ENCODE measurements at places on chromosomes 3 and 15.

GRCh38 chr3:149600634-149601033, 57.2 kb downstream of the WWTR1 start:
- DNase-seq = no peak

DNA sequence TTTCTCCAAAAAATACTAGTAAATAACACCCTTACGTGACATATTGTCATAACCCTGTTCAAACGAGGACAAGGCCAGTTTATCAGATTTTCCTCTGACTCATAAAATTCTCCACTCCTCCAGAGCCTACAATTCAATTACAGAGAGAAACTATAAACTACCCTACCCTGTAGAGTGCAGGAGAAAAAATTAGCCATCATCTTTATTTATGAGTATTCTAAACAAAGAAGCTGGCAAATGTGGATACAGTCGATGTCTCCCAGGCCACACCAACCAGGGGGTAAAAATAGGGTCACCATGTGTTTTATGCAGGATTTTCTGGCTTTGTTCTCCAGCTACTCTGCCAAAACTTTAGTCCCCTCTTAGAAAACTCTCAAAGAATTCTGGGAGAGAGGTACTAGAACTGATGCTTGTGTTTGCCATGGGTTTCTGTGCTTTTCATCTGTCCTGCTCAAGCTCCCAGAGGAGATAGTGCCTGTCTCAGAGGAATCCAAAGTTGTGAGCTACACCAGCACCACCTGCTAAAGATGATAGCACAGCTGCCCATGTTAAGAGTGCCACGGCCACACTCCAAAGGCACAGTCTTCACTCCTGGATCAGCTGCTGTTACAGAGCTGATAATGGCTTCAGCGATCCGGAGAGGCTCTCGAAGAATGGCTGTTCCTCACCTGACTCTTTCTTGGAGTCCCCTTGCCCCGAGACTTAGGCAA, 150.2 kb downstream of the IMPG2 start:
- no peak for DNase-seq

DNA sequence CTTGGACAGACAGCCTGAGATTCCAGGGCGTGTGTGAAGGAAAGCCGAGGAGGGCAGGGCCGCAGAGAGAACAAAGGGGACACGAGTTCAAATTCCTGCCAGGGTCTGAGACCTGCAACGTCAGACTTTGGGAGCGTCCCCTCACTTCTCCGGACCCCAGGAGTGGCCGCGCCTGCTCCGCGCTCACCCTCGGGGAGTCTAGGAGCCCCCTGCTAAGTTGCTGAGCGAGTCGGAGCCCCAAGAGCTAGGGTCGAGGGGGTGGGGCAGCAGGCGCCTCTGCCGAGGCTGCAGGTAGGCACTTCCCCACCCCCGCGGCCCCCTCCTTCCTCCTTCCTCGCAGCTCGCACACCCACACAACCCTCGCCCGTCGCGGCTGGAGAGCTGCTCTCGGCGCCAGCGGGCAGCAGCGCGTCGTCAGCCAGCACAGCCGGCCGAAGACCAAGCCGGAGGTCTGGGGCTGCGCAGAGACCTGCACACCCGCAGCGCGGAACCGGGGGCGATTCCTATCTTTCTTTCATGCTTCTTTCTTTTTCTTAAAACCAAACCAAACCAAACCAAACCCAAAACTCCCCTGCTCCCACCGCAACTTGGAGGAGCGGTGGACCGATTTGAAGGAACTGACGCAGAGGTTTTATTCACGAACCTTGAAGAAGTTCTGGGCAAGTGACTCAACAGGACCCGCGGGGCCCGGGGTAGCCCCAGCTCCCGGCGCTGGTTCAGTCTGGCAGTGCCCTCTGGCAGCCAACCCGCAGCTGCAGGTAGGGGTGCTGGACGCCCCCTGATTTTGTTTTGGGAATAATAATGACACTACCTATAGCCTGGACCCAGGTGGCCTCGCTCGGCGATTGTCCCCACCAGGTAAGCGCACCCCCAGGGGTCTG, at the start of gene ANKRD34C:
TSS of gene ANKRD34C (plus strand) at position 352 of the 881 bp plus-strand sequence. CDS start 10,563 bp downstream, outside the sequence.
- no peak for DNase-seq

DNA sequence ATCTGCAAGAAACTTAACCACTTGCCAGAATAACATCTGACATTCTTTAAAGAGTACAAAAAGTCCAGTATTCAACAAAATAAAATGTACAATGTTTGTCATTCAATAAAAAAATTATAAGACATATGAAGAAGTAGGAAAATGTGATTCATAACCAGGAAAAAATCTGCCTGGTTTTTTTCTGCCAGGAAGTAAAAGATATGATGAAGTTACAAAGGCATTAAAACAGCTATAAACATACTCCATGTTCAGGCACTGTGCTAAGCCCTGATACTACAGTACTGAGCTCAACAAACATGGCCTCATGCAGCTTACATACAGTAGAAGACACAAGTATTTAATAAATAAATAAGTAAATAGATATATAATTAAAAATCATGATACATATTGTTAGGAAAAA, 178.4 kb upstream of the STT3B start:
- DNase-seq = no peak

GRCh38 chr3:14361068-14361677, 41.2 kb upstream of the SLC6A6 start:
- no peak for DNase-seq

DNA sequence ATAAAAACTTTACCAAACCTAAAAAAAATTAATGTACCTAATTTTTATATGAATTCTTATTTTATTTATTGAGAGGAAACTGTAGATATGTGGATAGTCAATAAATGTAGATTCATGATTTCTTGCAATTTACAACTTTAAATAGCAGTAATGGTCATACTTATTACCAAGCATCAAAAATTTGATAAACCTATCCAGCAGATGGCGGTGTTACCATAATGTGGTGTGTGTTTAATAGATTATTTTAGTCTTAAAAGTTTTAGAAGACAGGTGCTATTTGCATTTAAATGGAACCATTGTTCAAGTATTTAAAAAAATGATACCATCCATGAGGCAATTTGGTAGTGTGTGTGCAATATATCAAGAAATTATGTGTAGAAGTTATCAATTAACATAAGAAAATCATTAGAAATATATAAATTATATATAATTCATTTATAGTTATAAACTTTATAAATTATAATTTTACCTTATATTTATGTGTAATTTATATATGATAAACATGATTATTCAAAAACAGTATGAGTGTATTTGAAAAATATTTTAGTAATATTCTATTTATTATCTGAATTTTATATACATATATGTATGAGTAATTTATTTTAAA, 176.0 kb upstream of the BCHE start:
- no peak for DNase-seq

- DNase-seq = no peak
Measured at GRCh38 chr3:42216302-42216701, 49.7 kb downstream of the CCK start.

DNA sequence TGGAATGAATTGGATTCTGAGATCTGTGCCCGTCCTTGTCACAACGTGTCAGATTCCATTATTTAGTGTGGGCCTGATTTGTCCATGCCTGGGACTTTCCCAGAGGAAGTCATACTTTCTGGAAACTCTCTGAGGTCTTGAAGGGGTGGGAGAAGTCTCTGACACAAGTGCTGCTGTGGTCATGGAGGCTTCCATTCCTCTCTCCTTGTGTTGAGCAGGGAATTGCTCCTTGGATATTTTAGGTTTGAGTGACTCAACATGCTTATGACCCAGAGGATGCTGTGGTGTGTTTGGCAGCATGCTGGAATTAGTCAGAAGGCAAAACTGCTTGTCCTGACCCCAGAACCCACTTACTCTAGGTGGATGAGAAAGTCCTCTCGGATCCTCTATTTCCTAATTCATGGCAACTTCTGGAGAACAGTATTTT, 132.1 kb downstream of the LPP start:
- no peak for DNase-seq

- DNase-seq = no peak
Measured at GRCh38 chr3:107024551-107025026, 352.6 kb upstream of the CCDC54 start.

DNA sequence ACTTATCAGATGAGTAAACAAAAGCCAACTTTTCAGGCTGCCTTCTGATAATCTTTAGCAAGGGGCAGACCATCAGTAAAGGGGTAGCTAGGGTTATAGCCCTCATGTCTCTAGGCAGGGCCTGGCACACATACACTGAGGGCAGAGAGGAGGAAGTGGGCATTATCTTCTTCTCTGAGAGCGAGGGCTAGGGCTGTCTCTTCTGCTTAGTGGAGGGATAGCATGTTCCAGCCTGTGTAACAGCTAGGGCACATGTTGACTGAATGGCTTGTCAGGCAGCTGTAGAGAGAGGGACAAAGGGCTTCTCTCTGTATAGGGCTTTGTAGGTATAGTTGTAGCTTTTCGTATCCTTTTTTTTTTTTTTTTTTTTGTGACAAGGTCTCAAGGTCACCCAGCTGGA, 17.8 kb downstream of the CRTC3 start:
- no peak for DNase-seq

DNA sequence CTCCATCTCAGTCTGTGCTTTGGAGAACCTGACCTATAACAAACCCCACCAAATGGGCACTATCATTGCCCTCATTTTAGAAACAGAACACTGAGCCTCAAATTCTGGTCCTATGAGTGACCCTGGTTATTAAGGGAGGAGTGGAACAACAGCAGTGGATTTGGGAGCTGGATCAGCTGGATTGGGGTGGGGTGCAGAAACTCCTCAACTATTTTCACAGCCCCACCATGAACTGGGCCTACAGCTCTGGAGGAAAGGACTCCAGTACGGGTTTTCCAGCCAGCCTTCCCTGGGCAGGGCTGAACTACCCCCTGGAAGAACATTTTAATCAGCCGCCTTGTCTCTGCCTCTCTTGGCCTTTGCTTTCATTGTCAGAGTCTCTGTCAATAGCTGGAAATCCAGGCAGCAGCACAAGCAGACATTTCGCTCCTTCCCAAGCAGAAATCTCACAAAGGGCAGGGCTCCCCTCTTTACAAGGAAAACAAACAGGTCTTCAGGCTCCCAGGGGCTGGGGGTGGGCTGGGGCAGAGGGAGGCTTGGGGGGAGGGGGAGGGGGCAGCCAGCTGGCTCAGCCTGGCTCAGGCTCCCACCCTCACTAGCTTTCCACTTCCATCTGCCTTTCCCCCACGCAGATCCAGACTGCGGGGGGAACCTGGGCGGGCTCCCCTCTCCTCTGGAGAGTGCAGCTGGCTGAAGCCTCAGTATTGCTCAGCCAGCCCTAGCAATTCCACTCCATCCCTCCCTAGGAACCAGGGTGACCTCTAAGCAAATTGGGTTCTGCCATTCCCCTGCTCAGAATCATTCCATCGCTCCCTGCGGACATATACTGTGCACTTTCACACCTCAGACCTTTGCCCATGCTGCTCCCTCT, 13.7 kb upstream of the TLE3 start:
- DNase-seq = no peak

GRCh38 chr3:117540597-117540996, 831.0 kb downstream of the TUSC7 start:
- DNase-seq = no peak

DNA sequence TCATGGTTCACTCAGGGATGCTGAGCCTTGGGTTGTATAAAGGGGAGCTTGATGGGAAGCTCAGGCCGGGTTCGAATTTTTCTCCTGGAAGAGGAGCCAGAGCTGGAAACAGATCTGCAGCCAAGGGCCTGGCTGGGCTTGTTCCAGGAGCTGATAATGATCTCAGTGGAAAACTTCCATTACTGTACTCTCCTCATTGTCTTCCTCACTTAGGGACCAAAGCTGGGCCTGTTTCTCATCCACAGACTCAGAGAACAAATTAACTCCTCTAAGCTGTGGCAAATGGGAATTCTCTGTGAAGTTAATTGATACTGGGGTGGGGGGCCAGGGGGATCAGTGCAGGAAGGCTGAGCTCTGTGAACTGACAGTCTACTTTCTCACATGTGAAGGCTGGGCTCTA, 92.0 kb downstream of the PRICKLE2 start:
- no peak for DNase-seq

DNA sequence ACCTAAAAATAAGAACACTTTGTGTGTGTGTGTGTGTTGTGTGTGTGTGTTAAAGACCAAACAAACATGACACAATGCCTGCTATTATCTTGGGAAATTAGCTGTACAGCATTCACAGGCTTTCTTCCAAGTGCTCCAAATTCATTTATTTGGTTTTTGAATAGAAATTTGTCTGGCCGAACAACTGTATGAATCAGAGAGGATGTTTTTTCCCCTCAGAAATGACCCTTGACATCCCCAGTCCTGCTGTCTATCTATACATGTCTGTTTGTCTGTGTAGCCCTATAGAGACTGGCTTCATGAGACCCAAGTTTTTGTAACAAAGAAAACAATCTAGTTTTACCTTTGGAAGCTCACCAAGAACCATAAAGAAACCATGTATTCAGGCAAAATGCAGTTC, 549.8 kb downstream of the NSUN3 start:
- DNase-seq = no peak

GRCh38 chr15:69435985-69436384, 16.6 kb upstream of the RPLP1 start:
- DNase-seq = no peak

DNA sequence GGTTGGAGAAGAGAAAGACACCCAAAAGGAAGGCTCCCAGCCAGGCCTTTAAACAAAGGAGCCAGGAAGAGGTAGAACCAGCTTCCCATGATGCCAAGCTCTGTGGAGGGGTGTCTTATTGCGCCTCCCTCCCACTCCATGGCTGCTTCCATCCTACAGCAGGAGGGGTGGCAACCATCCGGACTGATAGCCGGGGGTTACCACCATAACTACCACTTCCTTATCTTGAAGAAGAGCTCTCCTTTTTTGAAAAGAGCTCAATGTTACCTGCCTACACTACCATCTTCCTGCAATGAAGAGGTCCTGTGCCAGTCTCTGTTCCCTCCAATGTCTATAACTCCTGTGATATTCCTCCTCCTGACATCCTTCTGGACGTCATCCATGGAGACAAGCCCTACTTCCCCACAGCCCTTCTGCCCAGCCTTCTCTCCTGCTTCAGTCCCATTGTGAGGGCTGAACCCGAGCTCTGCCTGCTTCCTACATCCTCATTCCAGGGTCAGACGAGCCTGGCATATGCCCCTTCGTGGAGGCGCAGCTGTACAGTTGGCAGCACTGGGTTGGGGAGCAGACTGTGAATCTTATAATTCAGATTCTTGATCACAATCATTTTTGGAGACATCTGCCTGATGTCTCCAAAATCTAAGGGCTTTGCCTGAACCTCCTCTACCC, 8.5 kb downstream of the CCDC9B start:
- no peak for DNase-seq

- no peak for DNase-seq
Measured at GRCh38 chr3:149411583-149411982, 34.1 kb upstream of the TM4SF1 start.

GRCh38 chr3:25483456-25483855, 55.4 kb downstream of the RARB start:
- no peak for DNase-seq

DNA sequence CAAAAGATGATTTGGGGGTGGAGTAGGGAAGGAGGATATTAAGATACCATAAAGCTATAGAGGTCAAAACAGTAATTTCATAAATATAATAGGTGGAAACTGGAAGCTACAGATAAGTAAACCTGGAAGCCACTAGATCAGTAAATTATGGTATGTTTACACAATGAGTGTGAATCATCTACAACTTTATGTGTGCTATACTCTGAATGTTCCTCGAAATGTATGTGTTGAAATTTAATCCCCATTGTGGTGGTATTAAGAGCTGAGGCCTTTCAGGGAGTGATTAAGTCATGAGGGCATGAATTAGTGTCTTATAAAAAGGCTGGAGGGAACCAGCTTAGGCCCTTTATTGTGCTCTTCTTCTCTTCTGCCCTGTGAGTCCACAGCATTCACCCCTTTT, 25.2 kb downstream of the EOMES start:
- DNase-seq = no peak
